ELF-1 (cell line): ENCODE measurements at places on chromosomes 1 and 21.
A peak's percentile ranks its signal among the peaks of the same experiment; 100 is the strongest.

DNA sequence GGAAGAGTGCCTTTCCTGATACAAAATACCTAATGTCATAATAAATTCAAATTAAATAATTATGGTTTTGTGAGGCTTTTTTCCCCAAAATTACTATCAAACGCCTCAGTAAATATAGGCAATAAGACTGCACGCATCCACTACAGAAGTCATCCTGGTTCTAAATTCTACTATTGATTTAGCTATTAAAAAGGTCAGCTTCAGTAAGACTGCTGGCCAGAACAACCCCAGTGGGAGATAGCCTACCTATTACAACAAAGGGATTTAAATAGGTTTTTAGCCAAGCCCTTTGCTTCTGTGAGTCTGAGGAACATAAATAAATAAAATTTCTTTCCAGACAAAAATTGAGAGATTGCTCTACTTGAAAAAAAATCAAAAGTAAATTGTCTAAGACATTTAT, 132.1 kb downstream of the PLPPR4 start:
- DNase-seq, result no peak

DNA sequence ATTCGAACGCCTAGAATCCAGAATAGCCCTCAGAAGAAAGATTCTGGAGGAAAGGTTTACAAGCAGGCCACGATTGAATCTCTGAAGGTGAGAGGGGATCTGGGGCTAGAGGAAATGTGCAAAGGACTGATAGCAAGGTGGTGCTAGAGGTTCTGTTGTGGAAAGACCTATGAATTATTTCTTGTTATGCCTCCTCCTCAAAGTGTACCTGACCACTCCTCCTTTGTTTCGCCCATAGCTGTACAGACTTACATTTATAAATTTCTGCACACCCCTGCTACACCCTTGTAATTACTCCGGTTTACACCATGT, 986 bp downstream of the TCEANC2 start:
- no peak for DNase-seq

DNA sequence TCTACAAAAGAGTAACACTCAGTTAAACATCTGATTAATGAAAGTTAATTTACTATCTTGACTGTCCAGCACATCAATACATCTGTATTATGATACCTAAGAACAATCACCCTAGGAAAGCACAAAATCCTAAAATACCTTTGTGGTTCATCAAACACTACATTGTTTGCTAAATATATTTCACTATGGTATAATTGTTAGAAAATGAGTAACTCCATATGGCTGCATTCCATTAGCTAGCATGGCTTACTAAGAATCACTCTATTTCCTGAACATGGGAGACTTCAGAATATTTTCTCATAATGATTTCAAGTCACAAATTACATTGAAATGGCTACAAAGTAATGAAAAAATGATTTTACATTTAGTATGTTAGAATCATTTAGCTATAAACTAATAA, 12.5 kb downstream of the TRMT1L start:
- no peak for DNase-seq

DNA sequence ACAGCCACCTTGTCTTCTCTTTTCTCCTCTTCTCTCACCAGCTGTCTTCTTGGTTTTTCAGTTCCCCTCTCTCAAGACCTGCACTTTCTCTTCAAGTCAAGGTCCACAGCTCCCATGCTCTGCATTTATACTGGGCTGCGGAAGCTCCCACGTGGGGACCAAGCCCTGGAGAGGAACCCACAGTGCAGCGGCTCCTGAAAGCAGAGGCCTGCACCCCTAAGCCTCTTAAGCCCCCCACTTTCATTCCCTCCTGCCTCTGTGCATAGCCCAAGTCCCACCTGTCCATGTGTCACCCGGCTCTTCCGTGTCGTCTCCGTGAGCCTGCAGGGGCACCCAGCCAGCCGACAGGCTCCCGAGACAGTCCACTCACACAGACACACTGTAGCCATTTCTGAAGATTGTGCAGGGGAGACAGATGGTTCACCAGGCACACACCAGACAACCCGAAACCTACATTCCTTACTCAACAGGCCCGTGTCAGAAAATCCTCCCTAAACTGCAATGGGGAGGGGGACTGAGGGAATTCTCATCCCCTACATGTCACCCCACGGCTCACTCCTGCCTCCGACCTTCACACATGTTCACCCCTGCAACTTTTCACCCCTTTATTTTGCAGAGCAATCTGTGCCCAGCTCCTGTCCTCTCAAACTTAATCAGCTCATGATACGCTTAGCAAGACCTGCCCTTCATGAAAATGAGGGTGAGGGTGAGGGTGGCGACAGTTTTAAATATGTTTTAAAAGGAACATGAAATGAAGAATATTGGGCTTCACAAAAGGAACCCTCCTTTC, 6.3 kb downstream of the MX2 start:
- DNase-seq, result no peak

DNA sequence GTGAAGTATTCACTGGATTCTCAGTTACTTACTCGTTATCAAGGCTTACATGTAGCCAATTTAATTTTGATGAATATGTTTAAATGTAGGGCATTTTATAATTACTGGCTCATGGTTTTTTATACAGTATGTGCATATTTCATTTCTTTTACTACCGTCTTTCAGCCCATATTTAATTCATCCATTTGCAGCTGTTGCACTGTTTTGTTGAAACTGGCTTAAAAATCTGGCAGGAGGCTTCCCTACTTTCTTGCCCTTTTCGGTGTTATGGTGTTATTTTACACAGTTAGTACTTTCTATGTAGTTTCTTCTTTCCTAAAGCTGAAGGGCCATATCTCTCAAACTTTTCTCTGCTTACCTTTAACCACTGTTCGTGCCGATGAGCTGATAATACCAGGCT, 54.2 kb downstream of the ITSN1 start:
- DNase-seq, result no peak

DNA sequence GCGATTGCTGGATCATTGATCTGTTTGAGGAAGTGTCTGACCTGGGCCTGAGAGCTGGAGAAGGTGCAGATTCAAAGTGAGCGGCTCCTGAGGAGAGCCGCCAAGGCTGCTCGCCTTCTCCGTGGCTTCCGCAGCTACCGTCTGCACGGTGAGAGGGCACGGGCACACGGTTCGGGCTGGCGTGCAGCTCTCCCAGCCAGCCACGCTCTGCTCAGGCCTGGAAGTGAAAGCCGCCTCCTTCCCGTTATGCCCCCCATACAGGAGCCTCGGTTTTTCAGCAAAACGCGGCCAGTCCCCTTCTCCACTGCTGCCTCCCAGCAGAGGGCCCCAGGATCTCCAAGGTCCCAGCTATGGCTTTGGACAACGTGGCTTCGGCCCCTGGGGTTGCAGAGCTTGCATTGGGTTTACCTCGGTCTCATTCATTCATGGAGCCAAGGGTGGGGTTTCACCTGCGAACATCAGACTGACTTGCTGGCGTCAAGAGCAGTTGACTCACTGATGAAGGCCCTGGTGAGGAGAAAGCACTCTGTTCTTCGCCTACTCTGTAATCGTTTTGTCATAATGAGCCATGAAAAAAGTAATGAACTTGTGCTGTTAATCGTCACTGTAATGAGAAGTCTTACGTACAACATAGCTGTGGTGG, 24.4 kb upstream of the PDXK start:
- DNase-seq, result no peak

DNA sequence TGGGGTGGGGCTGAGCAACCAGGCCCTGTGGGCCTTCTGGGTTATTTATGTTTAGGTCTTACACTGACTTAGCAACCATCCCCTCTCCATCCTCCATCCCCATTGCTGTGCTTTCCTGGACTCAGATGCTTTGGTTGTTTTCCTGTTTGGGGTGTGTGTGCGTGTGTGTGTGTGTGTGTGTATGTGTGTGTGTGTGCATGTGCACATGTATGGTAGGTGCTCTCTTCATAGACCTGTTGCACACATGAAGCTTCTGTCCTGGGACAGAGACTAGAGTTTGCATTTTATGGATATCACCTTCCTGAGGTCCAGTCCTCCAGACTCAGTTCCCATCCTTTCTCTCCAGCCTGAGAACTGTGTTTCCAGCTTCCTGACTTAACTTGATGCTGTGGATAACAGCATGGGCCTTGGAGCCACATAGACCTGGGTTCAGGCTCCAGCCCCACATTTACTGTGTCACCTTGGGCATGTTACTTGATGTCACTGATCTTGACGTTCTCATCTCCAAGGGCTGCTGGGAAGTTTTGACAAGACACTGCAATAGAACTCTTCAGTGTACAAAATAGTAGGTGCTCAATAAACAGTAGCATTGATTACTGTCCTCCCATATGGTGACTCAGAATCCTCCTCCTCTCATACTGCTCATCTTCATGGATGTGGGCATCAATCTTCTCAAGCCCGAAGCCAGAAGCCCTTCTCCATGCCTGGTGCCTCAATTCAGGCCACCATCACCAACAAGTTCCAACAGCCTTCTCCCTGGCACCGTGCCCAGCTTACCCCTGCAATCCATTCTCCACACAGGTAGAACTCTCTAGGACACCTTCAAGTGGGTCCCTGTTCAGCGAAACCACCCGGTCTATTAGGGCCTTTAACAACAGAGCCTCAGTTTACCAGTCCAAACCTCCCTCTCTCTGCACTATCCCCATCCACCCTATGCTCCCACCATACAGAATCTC, 181.8 kb upstream of the EDN2 start:
- DNase-seq, result peak; percentile 18

GRCh38 chr1:101187297-101187696, 49.5 kb upstream of the S1PR1 start:
- DNase-seq, result no peak

DNA sequence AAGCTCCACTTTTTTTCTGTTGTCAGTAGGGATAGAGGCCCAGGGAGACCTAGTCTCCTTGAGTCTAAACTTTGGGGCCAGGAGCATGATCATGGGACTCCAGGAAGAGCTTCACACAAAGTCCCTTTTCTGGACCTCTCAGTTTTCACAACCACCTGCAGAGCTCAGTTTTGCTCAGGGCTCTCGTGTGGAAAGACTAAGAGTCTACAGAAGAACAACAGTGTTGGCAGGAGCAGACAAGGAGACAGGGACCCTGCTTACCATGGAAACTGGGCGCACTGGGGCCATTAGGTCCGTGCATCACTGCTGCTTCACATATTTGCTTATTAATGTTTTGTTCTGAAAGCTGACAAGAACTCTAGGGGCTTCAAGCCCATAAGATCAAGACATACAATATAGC, 63.9 kb upstream of the HSD17B7 start:
- no peak for DNase-seq

DNA sequence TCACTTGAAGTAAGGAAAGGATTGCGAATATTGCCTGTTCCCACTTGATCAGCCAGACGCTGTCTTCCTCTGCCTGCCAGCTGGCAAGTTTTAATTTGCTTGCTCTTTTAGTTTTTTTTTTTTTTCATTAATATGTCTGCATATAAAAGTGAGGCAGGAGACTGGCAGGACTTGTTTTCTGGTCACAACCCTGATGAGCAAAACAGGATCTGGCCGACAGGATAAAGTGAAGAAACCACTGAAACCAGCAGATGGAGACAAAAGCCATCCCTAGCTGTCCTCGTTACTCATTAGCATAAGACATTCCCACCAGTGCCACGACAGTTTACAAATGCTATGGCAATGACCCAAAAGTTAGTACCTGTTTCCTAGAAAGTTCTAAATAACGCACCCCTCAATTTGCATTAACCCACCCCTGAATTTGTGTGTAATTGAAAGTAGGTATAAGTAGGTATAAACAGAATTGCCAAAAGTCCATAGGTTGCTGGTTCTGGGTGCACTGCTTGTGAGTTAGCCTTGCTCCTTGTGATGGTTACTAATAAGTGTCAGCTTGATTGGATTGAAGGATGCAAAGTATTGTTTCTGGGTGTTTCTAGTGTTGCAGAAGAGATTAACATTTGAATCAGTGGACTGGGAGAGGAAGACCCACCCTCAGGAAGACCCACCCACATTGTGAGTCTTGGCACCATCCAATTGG, 60.8 kb downstream of the ZNF684 start:
- peak; percentile 24 for DNase-seq

- DNase-seq, result peak; percentile 75
These were observed 122.8 kb upstream of the RAB4A start for GRCh38 chr1:229148041-229148671.

DNA sequence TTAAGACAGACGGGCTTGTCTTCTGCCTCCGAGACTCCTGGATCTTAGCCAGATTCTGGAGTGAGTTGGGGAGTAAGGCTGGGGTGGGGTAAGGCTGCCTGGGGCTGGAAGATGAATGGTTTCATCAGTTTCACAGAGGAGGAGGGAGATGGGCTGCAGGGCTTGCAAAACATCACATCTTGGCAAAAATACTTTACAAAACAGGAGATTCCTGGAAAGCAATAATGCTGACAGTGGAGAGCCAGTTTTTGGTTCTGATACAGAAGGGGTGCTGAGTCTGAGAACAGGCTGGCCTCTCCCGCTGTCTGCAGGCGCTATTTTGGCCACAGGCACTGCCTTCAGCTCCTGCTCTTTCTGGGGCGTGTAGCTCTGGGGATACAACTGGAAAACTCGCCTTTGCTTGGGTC, 83.4 kb upstream of the KCNE2 start:
- no peak for DNase-seq

DNA sequence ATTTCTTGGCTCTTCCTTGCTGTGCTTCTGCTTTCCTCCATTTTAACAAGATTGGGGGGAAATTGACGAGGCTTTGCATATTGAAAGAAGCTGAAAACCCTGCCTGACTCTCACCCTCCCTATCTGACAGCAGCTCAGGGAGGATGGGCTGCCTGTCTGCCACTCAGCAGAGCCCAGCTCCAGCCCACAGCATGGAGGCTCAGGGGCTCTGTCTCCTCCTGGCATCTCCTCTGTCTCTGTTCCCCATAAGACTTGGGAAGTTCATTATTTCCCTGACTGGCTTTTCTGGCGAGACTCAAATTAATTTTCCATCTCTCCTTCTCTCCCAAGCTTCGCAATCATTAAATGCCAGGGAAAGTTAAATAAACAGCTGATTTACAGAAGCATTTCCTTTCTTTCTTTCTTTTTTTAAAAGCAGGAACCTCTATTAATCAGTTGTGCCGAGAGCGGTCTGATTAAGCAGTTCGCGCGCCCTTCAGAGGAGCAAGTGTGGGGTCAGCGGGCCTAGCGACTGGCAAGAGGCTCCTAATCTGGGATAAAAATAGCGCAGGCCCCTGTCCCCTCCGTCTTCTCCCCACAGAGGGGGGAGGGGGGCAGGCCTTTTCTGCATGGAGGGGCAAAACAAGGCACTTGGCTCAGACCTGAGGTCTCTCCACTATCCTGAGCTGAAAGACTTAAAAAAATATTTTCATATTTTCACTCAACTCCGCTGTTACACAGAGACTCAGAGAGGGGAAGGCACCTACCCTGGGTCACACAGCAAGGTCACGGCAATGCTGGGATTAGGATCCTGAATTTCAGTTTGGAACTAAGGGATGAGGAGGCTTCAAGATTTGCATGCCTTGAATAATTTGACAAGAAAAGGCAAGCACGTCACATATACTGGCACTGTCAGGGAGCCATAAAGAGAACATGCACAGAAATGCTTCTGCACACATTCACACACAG, 170.4 kb downstream of the ACTL8 start:
- DNase-seq, result no peak

GRCh38 chr1:58786184-58786926, 2.5 kb upstream of the JUN start:
- DNase-seq, result no peak
